ENCODE measurements at places on chromosomes 5 and 9.

DNA sequence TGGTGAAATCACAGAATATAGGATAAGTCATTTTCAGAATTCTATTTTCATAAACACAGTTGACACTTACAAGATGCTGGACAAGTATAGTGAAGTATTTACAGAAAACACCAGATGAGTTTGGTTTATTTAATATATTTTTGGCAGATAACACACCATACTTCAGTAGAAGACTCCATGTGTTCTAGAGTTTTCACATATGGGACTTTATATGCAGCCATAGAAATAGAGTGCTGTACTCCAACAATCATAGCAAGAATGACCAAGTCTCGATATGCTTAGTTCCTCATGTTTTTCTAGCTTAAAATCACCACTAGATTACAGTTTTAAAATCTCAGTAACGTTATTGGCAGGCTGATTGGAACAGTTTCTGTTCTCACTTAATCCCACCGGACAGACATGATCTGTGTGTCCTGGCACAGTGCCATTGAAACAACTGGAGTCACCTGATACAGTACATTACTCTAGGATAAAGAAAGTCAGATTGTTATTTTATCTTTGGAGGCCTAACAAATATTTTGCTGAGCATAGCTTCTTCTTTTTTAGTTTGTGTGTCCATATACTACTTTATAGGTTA is 45.8 kb upstream of the ERBIN start:
- no peak for DNase-seq

DNA sequence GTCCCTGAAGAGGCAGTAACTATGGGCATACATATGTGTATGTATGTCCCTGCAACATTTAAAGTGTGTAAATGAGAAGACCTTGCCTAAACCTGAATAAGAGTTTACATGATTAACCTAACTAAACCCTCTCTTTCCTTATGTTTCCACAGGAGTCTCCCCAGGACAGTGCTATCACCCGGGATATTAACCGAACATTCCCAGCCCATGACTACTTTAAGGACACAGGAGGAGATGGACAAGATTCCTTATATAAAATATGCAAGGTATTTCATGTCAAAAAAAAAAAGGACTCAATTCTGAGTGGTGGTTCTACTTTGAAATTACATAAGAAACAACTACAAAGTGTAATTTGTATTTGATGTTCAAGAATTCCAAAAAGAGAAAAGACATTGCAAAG is 31.7 kb downstream of the GPR21 start:
- DNase-seq: no peak

DNA sequence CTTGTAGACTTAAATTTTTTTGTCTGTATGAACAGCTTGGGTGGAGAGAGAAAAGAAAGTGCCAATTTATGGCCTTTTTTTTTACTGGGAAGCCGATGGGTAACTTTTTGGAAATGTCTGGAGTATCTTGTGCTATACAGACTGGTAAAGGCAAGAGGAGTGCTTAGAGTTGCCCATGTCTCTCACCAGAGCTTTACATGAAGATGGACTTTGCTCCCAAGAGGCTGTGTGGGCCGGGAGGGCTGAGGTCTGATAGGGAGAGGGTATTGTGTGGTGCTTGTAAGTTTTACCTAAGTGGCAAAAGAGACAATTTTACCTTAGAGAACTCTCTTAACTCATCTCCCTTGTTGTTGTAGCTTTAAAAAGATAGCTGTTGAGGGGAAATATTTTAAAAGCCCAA is 203.2 kb downstream of the SEMA6A start:
- no peak for DNase-seq

GRCh38 chr5:72030237-72030636 is 77.0 kb upstream of the MAP1B start:
- DNase-seq: no peak

- peak; percentile 92 for DNase-seq
Measured at GRCh38 chr5:78518365-78519197, 130.0 kb downstream of the LHFPL2 start.

- no peak for DNase-seq
Measured at GRCh38 chr9:16601991-16602390, 268.5 kb downstream of the BNC2 start.

DNA sequence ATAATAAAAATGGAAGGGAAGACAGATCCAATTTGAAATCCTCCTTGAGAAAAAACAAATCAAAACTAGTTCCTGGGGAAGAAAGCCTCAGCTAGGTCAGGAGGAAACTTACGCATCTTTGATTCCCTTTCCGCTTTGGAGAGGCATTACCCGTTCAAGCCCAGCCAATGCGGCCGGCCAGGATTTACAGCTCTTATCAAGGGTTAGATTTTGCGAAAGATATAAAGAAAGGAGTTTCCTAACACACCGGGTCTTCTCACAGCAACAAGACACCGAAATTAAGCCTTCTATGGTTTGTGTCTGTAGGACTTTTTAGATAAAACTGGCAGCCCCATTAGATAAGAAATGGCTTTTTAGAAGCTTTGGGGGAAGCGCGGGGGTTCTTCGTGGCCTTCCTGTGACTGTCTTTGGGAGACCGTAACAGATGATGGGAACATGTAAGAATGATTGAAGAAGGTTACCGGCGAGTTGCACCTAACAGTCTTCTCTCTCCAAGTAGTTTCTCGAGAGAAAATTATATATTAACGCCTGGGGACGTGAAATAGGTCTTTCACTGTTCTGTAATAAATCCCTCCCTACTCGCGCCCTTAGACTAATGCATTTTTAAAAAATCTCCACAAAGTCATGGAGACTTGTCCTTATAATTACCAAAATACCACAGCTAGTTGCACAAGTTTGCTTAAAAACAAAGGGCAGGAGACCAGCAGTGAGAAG is 1.3 kb upstream of the ISL1 start:
- DNase-seq: no peak

- no peak for DNase-seq
Measured at GRCh38 chr5:3680821-3681220, 85.2 kb downstream of the IRX1 start.

DNA sequence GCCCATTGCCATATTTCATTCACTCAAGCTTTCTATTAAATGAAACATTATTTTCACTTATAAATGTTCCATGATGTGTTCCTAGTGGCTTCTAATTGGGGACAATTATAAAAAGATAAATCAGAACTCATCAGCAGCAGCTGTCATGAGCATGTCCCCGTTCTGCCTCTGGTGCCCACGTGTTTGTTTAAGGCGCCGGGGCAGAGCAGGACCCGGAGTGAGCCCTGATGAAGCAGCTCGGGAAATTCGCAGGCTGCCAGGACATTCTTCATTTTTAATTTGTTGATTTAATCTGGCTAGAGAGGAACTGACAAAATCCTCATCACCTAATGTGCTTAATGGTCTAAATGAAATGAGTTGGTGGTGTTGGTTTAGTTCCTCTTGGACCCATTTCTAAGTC is 475.0 kb downstream of the CTNND2 start:
- DNase-seq: no peak

DNA sequence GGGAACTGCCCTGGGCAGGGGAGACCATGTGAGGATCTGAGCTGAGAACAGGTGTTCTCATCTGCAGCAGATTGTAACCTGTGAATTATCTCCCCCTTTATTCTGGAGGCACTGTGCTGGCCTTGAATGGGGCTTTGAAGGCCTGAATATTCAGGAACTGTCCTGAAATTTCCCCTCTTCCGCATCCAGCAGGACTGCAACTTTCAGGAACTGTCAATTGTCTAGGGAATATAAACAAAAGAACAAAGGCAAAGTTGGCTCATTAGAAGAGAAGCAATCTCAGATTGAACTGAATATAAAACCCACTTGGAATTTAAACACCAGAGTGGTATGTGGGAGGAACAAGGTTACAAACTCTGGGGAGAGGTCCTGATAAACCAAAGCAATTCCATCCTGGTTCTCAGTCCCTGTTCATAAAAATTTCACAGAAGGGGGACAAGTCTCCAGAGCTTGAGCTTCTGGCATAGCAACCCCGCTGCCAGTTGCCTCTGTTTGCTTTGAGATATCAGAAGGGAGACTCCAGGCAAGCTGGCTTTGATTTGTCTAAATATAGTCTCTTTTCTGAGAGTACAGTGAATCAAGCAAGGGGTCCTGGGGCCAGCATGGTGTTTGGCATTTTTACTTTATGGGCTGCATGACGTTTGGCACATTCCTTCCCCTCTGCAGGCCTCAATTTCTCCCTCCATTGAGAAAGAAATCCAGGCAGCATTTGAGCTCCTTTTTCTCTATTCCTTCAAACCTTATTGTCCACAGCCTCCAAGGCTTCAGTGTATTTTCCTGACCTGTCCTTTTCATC is 47.5 kb downstream of the ADRB2 start:
- no peak for DNase-seq

DNA sequence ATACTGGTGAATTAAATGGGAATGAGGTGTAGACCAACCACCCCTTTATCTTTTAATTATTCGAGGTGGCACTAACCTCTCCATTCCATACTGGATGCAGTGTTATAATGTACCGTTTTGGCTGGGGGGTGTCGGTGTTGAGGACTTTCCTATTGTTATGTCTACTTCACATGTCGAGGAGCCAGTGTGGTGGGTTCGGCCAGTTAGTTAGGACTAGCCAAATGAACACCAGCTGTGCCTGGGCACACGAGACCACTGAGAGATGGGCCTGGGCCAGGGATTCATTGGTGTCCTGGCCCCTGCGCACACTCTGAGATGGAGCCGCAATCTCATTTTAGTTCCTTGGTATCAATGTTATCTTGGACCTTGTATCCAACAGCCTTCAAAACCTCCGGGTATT is 186.2 kb downstream of the CACNA1B start:
- no peak for DNase-seq

DNA sequence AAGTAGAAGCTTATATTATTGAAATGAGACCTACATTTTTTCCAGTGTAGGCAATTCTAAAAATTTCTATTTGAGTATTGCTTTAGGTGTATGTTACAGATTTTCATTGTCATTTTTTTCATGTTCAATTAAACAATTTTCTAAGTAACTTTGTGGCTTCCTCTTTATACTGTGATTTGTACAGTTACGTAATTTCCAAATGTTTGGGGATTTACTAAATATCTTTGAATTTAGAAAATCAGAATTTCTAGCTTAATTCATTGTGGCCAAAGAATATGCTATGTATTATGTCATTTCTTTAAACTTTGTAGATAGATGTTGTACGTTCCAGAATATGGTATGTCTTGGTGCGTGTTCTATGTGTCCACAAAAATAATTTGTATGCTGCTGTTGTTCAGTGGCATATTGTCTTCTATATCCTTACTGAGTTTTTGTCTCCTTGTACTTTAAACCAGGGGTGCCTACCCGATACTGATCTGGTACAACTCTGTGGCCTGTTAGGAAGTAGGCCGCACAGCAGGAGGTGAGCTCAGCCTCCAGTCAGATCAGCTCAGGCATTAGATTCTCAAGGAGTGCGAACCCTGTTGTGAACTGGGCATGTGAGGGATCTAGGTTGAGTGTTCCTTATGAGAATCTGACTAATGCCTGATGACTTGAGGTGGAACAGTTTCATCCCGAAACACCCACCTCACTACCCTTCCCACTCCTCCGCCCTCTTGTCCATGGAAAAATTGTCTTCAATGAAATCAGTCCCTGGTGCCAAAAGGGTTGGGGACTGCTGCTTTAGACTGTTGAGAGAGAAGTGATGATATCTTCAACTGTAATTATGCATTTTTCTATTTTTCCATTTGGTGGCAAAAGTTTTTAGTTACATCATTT is 63.5 kb downstream of the UBE2R2 start:
- DNase-seq: no peak

DNA sequence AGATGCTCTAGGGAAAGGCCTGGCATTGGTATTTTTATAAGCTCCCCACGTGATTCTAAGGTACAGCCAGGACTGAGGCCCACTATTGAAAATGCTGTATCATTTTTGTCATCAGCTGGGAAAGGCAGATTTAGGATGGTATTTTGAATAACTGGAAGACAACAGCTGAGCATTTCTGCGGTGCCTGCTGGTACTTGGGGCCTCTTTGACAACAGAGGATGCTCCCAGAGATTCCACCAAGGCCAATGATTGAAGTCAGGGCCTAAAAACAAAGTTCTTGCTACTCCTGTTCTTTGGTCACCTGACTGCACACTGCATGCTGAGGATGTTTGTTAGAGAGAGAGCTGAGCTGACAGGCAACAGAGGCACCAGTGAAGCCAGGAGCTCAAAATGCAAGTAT is 8.1 kb downstream of the FBLL1 start:
- DNase-seq: no peak

DNA sequence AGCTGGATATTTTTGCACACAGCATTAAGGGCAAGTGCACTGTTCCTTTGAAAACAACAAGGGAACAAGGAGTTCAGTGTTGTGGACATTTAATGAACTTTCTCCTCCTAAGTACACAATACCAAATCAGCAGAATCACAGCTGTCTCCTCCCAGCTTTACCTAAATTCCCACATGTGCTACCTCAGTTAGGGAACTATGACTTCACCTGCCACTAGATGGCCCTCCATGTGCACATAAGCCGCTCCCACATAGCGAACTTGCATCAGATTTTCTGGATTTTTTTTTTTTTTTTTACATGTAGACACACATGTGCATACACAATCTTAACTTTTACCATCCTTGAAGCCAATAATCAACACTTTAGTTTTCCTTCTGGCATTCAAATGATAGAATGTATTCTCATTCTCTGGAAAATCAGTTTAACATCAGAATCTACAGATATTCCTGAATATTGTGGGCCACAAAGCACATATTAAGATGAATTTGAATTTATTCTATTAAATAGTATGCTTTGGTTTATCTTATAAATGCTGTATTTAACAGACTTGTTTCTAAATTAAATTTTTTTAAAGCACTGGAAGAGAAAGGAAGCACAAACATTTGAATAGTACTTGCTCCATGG is 123.6 kb downstream of the PALM2AKAP2 start:
- peak; percentile 87 for DNase-seq

- DNase-seq: no peak
Measured at GRCh38 chr9:117435630-117436261, 20.9 kb upstream of the ASTN2 start.

DNA sequence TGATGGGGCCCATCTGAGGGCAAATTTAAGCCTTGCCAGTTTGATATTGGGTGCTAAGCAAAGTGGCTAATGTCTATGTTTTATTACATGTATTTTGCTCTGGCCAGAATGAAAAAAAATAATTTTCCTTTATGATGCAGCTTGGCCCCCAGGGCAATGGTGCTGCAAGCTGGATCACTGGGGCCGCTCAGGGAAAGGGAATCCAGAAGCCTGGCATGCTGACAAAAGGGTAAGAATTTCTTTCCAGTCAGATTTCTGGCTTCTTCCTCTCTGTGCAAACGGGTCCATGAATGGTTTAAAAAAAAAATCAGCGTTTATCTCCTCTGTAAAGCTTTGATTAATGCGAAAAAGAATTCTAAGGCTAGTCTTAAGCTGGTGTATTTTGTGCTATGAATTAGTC is 138.4 kb downstream of the MAPKAP1 start:
- DNase-seq: no peak

GRCh38 chr5:160293901-160294561 is 18.3 kb downstream of the CCNJL start:
- DNase-seq: no peak
